HT-29 (cell line): ENCODE measurements at places on chromosomes 16 and 17. TPM values are rescaled to one million over a fixed set of nuclear protein-coding genes. Genes with fewer than 3 reads are reported as not detected.

The SCARF1 gene
- total RNA-seq, result 0.89 and 1.3 TPM in 2 replicates

The PRAC1 gene
- total RNA-seq, result not detected in 2 replicates

The KLHL11 gene
- total RNA-seq, result 23.4 and 25.1 TPM in 2 replicates

The TEKT5 gene
- total RNA-seq, result 0.42 TPM in 1 of 2 replicates, not detected in the other

The EVPLL gene
- total RNA-seq, result 0.13 and 0.52 TPM in 2 replicates

The TAT gene
- total RNA-seq, result 0.03 TPM in 1 of 2 replicates, not detected in the other

The GRIN2A gene
- not detected in 2 replicates for total RNA-seq

The TBC1D3B gene
- 10.0 and 18.6 TPM in 2 replicates for total RNA-seq

The KRTAP4-5 gene
- not detected in 2 replicates for total RNA-seq

The TNFSF12 gene
- not detected in 2 replicates for total RNA-seq

The PIK3R6 gene
- total RNA-seq, result not detected in 2 replicates

The CFAP20 gene
- 75.4 and 76.2 TPM in 2 replicates for total RNA-seq

The TK2 gene
- total RNA-seq, result 7.7 and 8.9 TPM in 2 replicates

The MLX gene
- total RNA-seq, result 55.9 and 63.1 TPM in 2 replicates

The MT3 gene
- 3.5 TPM in 1 of 2 replicates, not detected in the other for total RNA-seq

The PPP1R27 gene
- 2.4 and 3.0 TPM in 2 replicates for total RNA-seq

The UTS2R gene
- not detected in 2 replicates for total RNA-seq

The CDK3 gene
- 9.5 and 11.5 TPM in 2 replicates for total RNA-seq

The MYO15A gene
- total RNA-seq, result 0.05 TPM in 1 of 2 replicates, not detected in the other

The CPNE7 gene
- total RNA-seq, result 16.5 and 23.8 TPM in 2 replicates

The INCA1 gene
- 0.13 and 0.81 TPM in 2 replicates for total RNA-seq

The KRTAP16-1 gene
- total RNA-seq, result not detected in 2 replicates

The SLC35G6 gene
- 0.28 TPM in 1 of 2 replicates, not detected in the other for total RNA-seq

The BEAN1 gene
- total RNA-seq, result 0.26 TPM in 1 of 2 replicates, not detected in the other

The TBX21 gene
- total RNA-seq, result not detected in 2 replicates

The RCVRN gene
- not detected in 2 replicates for total RNA-seq

The ITGAD gene
- total RNA-seq, result not detected in 2 replicates

The RNF43 gene
- 113 and 136 TPM in 2 replicates for total RNA-seq

The SECTM1 gene
- 2.9 and 3.2 TPM in 2 replicates for total RNA-seq

The FLOT2 gene
- total RNA-seq, result 49.7 and 55.6 TPM in 2 replicates

The RAB37 gene
- total RNA-seq, result 0.55 and 1.0 TPM in 2 replicates

The PRM3 gene
- total RNA-seq, result not detected in 2 replicates
